ENCODE measurements at places on chromosomes 4 and X. TPM values are rescaled to one million over a fixed set of nuclear protein-coding genes. Genes with fewer than 3 reads are reported as not detected.

DNA sequence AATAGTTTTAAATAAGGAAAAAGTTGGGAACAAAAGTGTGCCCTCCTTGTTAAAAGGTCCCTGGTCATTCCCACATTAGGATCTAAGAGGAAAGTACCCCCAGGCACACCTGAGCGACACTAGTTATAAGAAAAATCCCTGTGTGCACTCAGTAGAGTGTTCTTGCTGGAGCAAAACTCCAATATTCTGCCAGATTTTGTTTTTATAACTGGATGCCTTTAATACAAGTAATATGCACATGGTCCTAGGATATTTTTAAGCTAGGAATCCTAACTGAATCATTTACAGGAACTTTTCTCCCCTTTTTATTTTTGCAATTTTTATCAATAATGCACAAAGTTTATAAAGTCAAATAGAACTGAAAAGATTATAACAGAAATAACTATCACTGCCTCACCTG, 68.6 kb downstream of the BEND4 start:
- no peaks in the 10 kb centered on the region for H3K4me1 ChIP-seq
- H3K4me3 ChIP-seq = no peak overlapping the region
- peaks cover 14% of the 10 kb centered on the region for H3K36me3 ChIP-seq
- no peak overlapping the region for H3K27ac ChIP-seq
- DNase-seq = no peak

DNA sequence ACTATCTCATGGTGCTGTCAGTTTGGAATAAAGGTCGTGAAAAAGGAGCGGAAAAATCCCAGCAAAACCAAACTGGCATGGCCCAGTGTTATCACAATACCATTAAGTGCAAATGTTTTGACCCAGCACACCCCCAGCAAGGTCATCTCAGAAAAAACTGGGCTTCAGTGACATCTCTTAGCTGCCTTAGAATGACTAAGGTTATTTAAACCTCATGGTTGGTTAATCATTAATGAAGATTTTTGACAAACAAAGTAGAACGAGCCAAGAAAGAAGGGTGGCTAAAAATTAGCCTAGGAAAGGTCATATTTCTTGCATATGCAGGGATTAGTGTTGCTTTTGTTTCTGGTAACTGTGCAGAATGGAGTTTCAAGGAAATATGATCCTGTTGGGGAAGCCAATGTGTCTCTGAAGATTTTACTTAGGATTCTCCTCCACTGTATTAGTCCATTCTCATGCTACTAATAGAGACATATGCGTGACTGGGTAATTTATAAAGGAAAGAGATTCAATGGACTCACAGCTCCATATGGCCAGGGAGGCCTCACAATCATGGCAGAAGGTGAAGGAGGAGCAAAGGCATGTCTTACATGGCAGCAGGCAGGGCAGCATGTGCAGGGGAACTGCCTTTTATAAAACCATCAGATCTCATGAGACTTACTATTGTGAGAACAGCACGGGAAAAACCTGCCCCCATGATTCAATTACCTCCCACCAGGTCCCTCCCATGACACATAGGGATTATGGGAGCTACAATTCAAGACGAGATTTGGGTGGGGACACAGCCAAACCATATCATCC, 83.5 kb downstream of the CHRNA9 start:
- H3K27me3 ChIP-seq = 0 out of 2 replicates have a peak, but pooled peaks cover 3% of the 10 kb centered on the region
- H3K27ac ChIP-seq = no peak overlapping the region
- H3K36me3 ChIP-seq = no peaks in the 10 kb centered on the region
- DNase-seq = no peak
- peaks cover 11% of the 10 kb centered on the region for H3K4me1 ChIP-seq
- H3K4me3 ChIP-seq = no peak overlapping the region

DNA sequence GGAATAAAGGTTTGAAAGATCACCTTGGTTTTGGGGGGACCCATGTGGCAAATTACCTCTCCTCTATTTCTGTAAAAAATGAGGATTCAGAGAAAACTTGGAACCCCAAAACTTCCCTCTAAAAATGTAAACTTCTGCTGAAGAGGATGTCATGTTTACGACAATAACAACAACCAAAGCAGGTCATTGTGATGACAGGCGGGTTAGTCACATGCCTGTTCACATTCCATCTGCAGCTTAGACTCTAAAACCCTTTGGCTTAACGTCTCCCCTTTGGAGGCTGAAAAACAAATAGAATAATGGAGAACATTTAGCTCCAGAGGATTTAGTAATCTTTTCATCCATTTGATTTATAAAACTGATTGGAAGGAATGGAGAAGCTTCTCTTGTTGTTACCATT, 75.0 kb upstream of the FAM9C start:
- H3K4me3 ChIP-seq = no peak overlapping the region
- DNase-seq = no peak
- no peaks in the 10 kb centered on the region for H3K4me1 ChIP-seq
- no peaks in the 10 kb centered on the region for H3K27me3 ChIP-seq

DNA sequence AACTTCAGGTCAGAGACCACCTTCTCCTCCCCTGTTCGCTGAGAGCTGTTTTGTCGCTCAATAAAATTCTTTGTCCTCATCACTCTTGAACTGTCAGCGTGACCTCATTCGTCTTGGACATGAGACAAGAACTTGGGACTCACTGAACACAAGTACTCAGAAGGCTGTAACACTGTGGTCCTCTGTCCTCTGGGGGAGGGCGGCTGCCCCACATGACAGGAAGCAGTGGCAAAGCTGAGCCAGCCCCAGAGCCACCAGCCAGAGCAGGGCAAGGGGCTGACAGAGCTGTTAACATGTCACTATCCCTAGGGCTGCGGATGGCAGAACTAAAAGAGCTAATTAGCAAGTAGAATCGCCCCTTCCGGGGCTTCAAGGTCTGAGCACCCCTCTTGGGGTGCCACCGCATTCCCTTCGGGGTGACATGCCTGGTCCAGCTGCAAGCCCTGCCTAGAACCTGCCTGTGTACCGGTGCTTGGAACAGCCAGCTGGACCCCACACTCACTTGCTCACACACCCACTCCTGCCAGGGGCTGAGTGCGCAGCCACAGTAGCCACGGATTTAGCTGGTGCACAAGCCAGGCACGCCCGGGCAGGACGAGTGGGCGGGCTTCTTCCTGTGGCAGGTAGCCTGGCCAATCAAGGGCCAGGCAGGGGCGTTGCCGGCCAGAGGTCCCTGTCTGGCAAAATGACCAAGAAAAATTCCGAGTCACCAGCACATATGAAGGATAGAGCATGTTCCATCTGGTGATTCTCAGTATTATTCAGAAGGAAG, 648.6 kb upstream of the AGA start:
- H3K4me3 ChIP-seq = no peak overlapping the region
- H3K4me1 ChIP-seq = no peaks in the 10 kb centered on the region
- no peak for DNase-seq

Gene RRH
- total RNA-seq = not detected

GRCh38 chrX:119753639-119754257, 4.6 kb upstream of the SOWAHD start:
- peak; percentile 84 for DNase-seq
- no peak overlapping the region for H3K27ac ChIP-seq
- H3K4me1 ChIP-seq = peaks cover 25% of the 10 kb centered on the region
- no peaks in the 10 kb centered on the region for H3K36me3 ChIP-seq
- no peaks in the 10 kb centered on the region for H3K27me3 ChIP-seq
- no peak overlapping the region for H3K4me3 ChIP-seq

Gene CLRN2
- total RNA-seq = not detected
